ENCODE measurements at places on chromosomes 16 and 17.

DNA sequence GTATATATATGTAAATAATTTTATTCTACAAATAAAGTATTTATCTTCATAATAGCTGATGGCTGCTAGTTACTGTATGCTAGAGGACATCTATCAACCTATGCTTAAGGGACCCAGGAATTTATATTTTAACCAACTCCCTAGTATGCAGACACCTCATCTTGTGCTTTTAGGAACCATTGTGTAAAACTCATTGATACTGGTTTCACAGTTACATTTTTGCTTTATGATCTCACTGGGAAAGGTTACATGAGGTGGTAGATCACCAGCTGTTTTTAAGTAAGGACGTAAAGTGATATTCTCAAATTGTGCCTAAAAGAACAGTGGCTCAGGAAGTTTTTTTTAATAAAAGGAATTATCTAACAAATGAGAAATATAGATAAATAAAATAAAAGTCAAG, 56.4 kb downstream of the VMP1 start:
- peak; percentile 88 for DNase-seq

DNA sequence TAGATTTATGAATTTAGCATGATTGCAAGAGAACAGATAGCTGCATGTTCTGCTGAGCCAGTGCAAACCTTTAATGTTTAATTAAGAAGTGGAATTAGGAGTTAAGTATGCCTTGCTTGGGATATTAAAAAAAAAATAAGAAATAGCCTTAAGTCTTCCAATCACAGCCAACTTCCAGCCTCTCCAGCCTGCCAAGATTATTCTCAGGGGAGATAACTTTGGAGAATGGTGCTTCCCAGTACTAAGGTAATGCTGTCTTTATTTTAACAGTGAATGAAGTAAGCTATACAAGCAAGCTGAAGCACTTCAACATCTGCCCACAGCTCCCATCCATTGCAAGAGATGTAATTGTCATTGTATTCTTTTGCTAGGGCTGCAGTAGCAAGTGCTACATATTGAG, 389.5 kb upstream of the ASIC2 start:
- DNase-seq, result no peak

DNA sequence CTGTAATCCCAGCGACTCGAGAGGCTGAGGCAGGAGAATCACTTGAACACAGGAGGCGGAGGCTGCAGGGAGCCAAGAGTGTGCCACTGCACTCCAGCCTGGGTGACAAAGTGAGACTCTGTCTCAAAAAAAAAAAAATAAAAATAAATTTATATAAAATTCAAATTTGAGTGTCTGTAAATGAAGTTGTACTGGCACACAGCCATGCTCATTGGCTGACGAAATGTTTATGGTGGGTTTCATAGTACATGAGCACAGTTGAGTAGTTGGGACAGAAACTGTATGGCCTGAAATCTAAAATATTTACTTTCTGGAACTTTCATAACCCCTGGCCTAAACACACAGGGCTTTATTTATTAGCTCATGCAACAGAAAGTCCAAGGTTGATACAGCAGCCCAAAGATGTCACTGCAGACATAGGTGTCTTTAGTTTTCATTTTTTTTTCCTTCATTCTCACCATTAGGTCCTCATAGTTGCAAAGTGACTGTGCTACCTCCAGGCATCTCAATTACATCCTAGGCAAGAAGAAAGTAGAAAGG, 355.3 kb downstream of the SLC39A11 start:
- no peak for DNase-seq

- DNase-seq, result no peak
Observed at GRCh38 chr16:82007189-82007588, 4.1 kb downstream of the SDR42E1 start.

DNA sequence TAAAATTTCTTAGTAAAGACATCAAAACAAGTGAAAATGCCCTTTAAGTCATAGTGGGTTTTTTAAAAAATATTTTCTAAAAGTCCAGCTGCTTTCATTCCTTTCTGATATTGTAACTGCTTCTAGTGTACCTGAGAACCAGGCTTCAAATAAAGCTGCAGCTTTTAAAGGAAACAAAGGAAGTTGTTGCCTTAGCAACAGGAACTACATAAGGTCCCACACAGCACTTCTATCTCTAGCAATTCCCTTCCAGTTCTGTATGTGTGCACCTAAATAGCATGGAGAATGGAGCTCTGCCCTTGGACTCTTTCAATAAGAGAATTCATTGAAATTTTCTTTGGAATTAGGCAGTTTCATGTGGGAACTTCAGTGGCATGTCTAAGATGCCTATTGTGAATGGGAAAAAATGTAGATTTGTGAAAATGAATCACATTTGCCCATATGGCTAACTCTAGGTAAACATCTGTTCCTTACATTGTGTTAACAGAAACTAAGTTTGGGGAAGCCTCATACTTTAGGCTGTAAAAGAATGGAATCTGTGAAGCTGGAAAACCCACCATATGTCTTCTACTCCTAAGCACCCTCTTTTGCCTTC, 206.4 kb downstream of the KIF2B start:
- no peak for DNase-seq

All from fibroblast of pulmonary artery (primary cell).